ENCODE measurements at places on chromosomes 12 and 14.

DNA sequence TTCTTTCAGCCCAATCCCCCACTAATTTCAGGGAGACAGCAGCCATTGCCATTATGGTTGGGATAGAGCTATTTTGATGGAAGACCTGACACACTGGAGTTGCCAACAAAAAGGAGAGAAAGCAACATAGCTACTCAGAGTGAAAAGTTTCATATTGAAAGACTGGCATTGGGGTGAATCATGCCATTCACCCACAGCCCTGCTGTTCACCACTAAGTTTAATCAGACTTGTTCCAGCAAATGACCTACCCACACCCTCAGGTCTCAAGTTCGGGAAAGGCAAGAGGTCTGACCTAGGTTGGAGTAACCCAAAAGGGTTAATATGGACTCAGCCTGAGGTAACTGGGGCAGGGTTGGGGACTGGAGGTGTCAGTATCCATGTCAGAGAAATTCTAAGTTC, 169.2 kb downstream of the PAWR start:
- no peak for DNase-seq

GRCh38 chr12:3214526-3215365, 137.6 kb downstream of the TSPAN9 start:
- DNase-seq, result no peak

DNA sequence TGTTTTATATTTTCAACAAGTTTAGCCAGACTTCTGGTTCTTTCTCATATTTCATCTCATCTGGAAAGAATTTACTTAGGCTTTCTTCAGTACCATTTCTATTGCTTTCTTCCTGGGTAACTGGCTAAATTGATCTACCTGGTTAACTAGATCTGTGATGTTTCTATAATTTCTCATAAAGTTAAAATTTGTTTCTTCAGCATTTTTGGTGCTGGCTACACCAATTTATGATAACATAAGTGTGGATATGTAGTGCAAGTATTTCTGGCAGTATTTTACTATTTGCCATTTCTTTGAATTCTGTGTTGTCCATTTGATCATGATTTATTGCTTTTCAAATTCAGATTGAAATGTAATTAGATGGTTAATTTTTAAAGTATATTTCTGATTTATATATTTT, 25.9 kb downstream of the ARHGAP5 start:
- DNase-seq, result no peak

- DNase-seq, result no peak
Measured at GRCh38 chr14:79764323-79764722, 447.0 kb downstream of the DIO2 start.

DNA sequence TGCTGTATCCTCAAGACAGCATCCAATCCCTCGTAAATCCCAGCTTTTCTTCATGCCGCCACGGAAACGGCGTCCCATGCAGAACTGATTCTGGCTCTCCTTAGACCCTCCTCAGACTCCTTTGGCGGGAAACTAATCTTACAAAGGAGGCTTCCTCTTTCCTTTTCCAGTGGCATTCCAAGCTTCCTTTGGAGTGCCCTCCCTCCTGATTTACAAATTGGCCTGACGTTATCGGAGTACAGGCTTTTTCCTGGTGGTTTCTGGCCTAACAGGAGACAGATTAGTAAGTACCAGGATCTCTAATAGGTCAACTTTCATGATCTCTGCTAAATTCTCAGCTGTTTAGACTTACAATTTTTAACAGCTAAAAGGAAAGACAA, 1.3 kb upstream of the ZDHHC17 start:
- DNase-seq, result no peak

DNA sequence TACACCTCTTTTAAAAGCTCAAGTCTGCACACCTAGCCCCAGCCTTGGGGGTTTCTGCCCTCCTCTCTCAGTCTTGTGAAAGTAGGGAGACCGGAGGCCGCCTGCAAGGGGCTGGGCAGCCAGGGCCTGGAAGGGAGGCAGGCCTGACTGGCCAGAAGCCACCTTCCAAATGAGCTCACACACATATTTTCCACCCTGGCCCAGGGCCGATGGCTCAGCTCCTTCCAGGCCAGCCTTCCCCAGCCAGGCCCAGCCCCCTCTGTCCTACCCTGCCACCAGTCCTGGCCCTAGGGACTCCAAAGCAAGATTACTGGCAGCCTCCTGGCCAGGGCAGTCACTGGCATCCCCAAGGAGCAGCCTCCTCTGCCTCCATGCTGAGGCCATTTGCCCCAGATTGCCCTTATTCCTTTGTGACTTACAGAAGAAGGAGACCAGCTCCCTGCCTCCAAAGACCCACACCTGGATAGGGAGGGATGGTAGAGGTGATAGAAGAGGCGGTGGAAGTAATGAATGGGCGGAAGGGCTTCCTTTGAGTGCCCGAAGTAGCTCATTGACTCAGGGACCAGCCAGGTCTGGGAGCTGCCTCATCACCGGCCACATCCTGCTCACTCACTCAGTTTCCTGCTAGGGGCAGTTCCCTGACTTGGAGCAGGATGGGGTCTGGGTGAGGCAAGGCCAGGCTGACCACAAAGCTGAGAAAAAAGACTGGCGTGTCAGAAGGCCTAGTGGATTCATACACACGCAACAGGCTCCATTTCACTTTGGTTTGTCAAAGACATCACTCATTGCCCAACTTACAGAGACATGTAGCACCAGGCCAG, 14.8 kb downstream of the MMP14 start:
- DNase-seq, result no peak

GRCh38 chr12:111100003-111100402, 179.6 kb upstream of the MYL2 start:
- DNase-seq, result no peak

- no peak for DNase-seq
Measured at GRCh38 chr14:49970474-49971147, 77.7 kb downstream of the ARF6 start.

- no peak for DNase-seq
Measured at GRCh38 chr12:46461907-46462640, 89.5 kb upstream of the SLC38A2 start.

DNA sequence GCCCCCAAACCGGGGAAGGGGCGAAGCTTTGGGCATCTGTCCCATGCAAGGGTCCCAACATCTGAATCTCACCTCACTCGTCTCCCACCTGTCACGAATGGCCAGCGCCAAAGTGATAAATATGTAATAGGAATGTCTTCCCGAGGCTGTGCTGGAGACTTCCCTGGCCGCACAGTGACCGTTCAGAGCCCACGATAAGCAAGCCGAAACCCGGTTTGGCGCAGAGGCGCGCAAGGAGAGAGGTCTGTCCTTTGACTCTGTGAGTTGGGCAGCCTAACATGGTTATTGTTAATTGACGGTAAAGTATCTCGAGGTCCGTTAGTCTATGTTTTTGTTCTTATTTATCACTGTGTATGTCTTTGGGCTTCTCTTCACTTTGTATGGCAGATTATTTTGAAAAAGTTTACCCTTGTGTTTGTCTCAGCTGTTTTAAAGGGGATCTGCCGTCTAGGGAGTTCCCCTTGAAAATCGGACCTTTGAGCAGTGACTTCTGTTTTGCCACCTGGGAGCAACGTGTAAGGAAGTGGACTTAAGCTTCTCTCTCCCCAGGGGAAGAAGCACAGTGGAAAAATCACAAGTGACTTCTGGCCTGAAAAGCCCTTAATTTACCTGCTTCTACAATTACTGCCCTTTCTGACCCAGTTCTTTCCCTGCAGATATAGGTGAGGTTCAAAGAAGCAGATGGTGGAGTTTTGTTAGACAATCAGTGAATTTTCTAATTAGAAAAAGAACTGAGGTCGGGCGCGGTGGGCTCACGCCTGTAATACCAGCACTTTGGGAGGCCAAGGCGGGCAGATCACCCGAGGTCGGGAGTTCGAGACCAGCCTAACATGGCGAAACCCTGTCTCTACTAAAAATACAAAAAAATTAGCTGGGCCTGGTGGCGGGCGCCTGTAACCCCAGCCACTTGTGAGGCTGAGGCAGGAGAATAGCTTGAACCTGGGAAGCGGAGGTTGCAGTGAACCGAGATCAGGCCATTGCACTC, 1.1 kb upstream of the TM9SF1 start:
- DNase-seq, result no peak

GRCh38 chr14:50906326-50907065, 34.6 kb downstream of the ABHD12B start:
- no peak for DNase-seq

GRCh38 chr14:21106176-21106497, 5.3 kb downstream of the TMEM253 start:
- no peak for DNase-seq

- DNase-seq, result no peak
Measured at GRCh38 chr12:12428047-12428446, 71.2 kb downstream of the BORCS5 start.

GRCh38 chr12:46403719-46404070, 31.1 kb upstream of the SLC38A2 start:
- DNase-seq, result no peak

DNA sequence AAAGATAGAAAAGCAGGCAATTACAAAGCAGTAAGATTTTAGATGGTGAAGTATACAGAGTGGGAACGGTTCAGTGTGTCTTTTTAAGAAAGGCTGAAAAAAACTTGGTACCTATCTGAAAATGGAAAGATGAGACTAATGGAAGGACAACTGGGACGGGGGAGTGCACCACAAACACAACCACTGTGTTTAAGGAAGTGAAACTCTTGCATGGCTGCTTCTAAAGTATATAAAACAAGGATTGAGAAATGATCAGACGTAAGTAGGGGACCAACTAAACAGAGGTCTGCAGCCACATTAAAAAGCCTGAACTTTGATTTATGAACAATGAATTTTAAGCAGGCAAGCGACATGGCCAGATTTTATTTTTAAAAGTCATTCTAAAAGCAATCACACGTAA, 328.6 kb downstream of the MDGA2 start:
- no peak for DNase-seq

- no peak for DNase-seq
Measured at GRCh38 chr14:64107438-64107837, 186.7 kb downstream of the ESR2 start.

DNA sequence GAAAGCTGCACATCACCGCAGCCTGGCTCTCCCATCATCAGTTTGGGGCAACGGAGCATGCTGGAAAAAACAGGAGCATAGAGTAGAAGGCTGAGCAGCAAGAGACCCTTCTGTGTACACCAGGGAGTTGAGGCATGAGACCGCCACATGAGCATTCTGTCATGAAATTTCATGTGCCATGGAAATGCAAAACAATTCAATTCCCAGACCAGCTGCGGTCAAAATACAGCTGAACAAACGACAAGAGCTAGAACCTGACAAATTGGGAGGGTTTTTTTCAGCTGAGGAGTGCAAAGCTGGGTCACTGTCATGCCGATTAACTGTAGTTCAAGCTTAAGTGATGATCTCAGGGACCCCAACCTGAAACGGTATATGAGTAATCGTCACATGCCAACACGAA, 37.1 kb downstream of the TMEM30B start:
- DNase-seq, result no peak

DNA sequence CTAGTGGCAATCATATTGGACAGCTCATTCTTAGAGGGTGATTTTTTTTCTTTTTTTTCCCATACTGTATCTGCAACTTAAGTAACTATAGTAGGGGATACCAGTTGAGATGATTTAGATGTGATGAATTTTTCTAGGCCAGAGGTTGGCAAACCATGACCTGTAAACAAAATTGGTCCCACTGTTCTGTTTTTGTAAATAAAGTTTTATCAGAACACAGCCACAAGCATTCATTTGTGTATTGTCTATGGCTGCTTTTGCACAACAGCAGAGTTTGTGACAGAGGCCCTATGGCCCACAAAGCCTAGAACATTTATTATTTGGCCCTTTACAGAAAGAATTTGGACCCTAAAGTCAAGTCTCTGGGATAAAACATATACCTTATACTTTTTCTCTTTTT, 11.4 kb downstream of the ARF6 start:
- DNase-seq, result no peak

DNA sequence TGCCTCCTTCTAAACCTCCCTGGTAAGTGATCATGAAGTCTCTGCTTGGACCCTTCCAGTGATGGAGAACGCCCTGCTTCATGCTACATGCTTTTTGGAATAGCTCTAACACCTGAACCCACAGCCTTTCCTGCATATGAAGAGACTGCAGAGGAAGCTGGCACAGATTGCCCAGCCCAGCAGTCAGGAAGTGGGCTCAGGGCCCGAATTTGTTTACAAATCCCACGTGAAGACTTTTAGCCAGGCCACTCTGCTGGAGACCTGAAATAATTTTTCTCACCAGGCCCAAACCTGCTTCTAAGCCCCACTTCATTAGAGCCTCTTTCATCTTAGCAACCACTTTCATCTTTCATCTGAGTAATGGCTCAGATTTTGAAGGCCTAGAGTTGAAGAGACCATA, 22.9 kb downstream of the RTN1 start:
- DNase-seq, result no peak

- no peak for DNase-seq
Measured at GRCh38 chr12:57766464-57767304, at the start of gene CYP27B1. CYP27B1 (minus strand) TSS chr12:57767078; CDS start chr12:57767041, 37 bp downstream.

Data from activated CD8-positive, alpha-beta memory T cell treated with anti-CD3 and anti-CD28 coated beads for 1 hour (primary cell).